GM23248 (cell line): ENCODE measurements at places on chromosomes 6 and 20. TPM values are rescaled to one million over a fixed set of nuclear protein-coding genes. Genes with fewer than 3 reads are reported as not detected.
A peak's percentile ranks its signal among the peaks of the same experiment; 100 is the strongest.

- DNase-seq = peak; percentile 14
Measured at GRCh38 chr6:105112577-105112976, 67.2 kb downstream of the POPDC3 start.

DNA sequence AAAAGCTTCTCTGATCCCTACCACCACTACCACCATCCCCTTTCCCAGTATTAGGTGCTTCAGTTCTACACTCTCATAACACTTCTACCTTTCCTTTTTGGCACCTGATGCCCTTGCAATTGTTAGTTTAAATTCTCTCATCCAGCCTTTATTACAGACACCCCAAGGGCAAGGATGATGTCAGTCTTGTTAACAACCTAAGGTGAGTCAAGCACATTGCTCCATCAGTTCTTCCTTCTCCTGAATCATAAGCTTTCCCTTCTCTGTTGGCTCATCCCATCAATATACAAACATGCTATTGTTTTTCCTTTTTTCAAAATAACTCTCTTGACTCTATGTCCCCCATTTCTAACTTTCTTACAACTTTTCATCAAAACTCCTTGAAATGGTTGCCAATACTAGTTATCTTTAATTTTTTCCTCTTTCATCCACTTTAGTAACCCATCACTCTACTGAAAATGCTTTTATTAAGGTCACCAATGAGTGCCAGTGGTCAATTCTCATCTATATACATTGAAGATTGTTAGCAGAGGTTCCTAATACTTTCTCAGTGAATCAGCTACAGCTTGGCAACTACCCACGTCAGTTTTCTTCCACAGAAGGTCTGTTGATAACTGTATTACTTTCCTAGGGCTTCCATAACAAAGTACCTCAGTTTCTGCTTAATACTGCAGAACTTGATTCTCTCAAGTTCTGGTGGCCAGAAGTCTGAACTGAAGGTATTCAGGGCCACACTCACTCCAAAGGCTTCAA, 97.1 kb upstream of the FLRT3 start:
- peak; percentile 82 for DNase-seq

- DNase-seq = no peak
Measured at GRCh38 chr6:108013787-108014439, 55.9 kb upstream of the SEC63 start.

DNA sequence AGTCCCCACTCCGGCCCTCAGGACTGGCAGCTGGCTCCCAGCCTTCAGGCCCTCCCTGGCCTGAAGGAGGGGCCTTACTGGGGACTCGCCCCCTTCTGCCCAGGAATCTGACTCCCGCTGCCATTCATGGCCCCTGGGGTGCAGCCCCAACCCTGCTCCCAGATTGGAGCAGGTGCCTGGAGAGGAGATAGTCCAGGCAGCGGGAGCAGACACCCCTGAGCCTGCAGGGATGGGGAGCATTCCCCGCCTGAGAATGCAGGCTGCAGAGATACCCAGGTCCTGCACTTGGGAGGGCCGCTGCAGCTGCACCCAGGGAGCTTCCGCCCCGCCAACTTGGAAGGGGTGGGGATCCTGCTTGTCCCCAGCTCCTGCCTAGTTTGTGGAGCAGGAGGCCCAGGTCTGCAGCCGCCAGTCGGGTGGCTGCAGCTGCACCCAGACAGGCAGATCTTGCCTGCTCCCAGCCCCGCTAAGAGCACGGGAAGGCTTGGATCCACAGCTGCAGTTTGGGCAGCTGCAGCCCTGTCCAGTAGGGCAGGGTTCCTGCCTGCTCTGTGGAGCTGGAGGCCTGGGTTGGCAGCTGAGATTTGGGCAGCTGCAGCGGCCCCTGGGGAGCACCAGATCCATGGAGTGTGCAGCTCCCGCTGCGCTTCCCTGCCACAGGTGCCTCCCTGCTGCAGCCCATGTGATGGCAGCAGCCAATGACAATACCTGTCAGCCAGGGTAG, 5.2 kb downstream of the GTSF1L start:
- DNase-seq = no peak

DNA sequence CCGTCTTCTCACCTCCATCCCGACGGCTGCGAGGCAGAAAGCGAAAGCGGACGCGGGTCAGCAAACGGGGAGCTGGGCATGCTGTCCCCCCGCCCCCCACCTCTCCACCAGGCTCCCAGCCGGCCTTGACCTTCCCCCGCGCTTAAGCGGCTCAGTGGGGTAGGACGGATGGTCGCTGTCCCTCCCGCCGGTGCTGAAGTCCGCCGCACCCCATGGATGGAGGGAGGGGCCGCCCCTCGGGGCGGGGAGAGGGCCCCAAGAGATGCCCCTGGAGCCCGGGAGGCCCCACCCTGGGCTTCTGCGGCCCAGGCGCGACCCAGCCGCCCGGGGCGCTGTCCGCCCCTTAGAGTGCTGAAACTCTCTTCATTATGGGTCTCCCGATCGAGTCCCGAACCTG, at the start of gene KCNB1:
TSS of gene KCNB1 (minus strand) at position 48 of the 397 bp plus-strand sequence. CDS start 188 bp downstream, outside the sequence.
- DNase-seq = peak; percentile 72

DNA sequence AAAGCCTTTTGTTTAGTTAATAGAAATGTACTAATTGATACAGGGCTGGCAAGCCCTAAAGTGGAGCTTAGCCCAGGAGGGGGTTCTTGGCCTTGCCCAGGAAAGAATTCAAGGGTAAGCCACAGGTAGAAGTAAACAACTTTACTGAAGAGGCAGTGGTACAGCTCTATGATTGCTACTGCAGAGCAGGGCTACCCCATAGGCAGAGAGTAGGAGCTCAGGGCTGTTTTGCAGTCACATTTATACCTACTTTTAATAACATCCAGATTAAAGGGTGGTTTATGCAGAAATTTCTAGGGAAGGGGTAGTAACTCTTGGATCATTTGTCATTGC, 680.4 kb upstream of the GJE1 start:
- no peak for DNase-seq

DNA sequence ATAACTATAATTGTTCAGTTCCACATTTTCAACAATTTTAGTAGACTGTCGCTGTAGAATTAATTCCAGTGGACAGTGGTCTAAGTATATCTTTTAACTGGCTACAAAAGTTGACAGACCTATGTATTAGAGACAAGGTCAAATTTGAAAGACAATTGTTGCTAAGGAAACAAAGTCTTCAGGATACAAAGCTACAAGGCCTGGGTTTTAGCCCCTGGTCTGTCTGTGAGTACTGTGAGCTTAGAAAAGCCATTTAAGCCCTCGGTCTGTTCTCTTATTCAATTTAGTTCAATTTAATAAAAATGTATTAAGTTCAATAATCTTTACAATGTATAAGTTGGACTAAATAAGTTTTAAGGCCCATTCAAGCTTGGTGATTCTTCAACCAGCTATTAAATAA, 352.5 kb downstream of the HDGFL1 start:
- no peak for DNase-seq

GRCh38 chr6:132369526-132369925, 31.7 kb downstream of the MOXD1 start:
- DNase-seq = peak; percentile 95

DNA sequence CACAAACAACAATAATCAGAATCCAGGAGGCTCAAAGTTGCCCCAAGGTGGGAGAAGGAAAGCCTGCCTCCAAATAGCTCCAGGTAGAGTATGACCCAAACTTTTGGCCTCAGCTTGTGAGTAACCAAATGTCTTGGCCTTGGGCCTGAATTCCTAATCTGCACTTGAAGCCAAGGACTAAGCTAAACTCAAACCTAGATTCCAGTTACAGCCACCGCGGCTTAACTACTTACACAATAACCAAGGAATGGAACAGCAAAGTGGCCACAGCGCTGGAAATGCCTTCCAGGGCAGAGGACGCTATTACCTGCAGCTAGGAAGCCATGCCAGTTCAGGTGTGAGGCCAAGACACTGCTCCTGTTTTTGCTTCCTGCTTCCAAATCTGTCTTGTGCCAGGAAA, 4.6 kb downstream of the NINL start:
- no peak for DNase-seq

GRCh38 chr6:24851086-24851485, 52.4 kb upstream of the ARMH2 start:
- DNase-seq = no peak

- no peak for DNase-seq
Measured at GRCh38 chr6:169792306-169793015, 41.0 kb downstream of the ERMARD start.

DNA sequence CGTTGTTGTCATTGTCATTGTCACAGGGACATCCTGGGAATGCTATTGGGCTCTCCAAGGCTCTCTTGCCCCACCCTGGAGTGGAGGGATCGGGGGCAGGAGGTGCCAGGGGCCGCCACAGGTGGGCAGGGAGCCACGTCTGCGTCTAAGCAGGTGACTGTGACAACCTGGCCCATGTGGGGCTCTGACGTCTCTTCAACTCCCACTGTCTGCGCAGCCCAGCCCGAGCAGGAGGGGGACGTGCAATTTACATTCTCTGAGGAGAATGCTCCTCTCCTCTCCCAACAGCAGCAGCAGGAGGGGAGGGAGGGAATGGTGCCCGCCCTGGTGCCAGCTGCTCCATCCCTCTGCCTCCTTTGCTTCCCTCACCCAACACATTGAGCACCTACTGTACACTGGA, 50.1 kb downstream of the GRM4 start:
- DNase-seq = no peak

DNA sequence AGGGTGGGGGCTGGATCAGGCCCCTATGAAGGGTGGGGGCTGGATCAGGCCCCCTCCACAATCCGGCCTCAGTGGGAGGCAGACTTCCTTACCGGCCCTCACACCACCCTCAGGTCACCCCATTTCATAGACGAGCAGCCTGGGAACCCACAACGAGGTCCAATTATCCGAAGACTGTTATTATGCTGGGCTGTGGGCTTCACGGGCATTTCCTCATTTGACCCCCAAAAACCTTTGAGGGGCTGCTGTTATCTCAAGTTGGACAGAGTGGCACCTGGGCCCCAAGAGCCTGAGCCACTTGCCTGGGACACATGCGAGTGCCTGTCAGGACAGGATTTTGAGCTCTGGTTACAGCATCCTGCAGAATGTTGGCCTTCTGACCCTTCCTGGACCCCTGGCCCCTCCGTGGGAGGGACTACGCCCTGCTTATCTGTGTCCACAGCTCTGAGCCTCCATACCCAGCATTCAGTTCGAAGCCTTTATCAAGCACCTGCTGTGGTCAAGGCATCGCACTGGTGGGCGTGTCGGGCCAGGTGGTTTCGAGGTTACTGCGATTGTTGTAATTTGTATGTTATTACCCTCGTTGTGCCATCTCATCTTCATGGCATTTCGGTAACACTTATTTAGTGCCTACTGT, 34.5 kb upstream of the PCMTD2 start:
- no peak for DNase-seq

DNA sequence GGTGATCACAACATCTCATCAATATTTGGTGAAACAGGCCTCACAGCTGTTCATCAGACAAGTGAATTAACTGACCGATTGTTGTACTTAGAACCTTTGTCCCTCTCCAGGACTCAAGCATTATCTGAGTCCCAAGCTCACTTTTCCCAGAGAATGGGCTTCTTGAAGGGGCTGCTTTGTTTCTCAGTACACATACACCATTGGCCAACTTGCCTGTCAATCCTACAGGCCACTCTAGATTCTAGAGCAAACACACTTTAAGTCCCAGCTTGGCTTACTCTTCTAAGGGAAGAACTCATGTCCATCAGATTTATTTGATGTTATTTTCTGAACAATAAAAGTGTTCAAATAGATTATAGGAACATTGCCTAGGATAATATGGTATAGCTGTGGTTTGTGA, 249.5 kb downstream of the BCKDHB start:
- DNase-seq = no peak

DNA sequence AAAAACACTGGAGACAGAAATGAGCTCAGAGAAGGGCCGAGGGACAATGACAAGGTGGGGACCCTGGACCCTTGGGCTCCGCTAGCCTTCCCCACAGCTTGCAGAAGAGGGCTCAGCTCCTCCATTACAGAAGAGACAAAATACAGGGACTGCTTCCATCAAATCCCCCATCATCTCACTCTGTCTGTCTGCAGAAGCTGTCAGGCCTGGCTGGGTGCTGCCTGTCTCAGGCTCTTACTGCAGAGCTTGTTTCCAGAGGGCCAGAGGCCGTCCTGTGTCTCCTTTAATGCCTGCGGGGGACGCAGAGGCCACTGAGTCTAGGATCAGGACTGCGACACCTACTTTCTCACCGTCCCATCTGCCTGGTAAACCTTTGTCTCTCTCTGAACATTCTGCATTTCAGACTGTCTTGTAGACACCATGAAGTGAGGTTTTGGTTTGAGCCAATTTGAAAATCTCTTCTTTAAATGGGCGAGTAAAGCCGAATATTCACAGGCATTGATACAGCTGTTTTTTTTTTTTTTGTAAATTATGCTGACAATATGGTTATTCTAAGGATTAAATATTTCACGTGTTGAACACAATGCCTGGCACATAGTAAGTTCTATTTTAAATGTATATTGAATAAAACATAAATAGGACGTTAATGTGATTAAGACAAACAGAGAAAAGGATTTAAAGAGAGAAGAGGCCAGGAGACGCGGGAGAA, 28.3 kb downstream of the RNASET2 start:
- DNase-seq = no peak

DNA sequence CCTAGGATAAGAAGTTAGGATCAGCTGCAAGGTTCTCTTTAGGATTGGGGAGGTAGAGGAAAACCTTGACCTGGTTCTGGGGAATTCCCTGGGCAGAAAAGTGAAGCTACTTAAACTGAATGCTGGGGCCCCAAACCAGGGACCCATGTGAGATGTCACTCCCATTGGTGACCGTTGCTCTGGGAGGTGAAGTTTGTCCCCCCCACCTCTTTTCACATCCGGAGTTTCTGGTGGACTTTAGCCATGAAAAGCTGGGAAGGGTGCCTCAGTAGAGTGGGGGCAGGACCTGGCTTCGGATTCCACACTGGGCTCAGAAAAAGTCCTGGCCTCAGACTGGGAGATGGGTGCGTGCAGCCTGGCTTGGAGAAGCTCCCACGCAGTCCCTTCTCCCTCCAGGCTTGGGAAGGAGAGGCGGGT, 13.2 kb downstream of the TJAP1 start:
- DNase-seq = no peak

- peak; percentile 85 for DNase-seq
Measured at GRCh38 chr6:128882991-128883611, at the start of gene LAMA2. Gene LAMA2, plus strand, starts transcription at chr6:128883138. Its CDS starts 108 bp downstream, at chr6:128883246.

DNA sequence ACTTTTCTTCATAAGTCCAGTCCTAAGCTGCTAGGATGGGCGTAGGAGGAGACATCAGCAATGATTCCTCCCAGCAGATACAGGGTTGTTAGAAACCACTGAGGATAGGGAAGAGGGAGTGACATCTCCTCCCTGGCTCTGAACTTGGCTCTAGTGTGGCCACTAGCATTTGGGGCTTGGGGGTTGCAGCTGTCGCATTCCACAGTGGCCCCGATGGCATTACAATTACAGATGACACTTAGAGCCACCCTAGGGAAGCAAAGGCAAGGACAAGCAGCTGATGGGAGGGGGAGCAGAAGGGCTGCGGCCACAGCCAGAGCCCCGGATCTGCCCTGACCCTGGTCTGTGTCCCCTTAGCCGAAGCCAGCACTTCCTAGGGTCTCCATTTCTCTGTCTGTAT, 9.5 kb upstream of the CDKN1A start:
- no peak for DNase-seq

- no peak for DNase-seq
Measured at GRCh38 chr20:42173440-42173839, 555.3 kb upstream of the CHD6 start.

GRCh38 chr6:43763812-43764522, 6.0 kb upstream of the VEGFA start:
- no peak for DNase-seq

WFDC6 gene
- polyA plus RNA-seq = not detected in 2 replicates

GJA10 gene
- polyA plus RNA-seq = not detected in 2 replicates

AIF1 gene
- polyA plus RNA-seq = not detected in 2 replicates

SLC22A7 gene
- polyA plus RNA-seq = not detected in 2 replicates

FBXO5 gene
- 15.2 and 15.5 TPM in 2 replicates for polyA plus RNA-seq

KIAA1755 gene
- polyA plus RNA-seq = 3.6 and 4.0 TPM in 2 replicates

AHI1 gene
- 19.5 and 25.9 TPM in 2 replicates for polyA plus RNA-seq

C20orf141 gene
- polyA plus RNA-seq = not detected in 2 replicates

MLIP gene
- not detected in 2 replicates for polyA plus RNA-seq

TRAM2 gene
- polyA plus RNA-seq = 141 and 145 TPM in 2 replicates

PKHD1 gene
- not detected in 2 replicates for polyA plus RNA-seq
